ENCODE measurements at places on chromosomes 4 and X.

- no peak for DNase-seq
These were observed 424.1 kb downstream of the SMARCA1 start for GRCh38 chrX:129099207-129099606.

DNA sequence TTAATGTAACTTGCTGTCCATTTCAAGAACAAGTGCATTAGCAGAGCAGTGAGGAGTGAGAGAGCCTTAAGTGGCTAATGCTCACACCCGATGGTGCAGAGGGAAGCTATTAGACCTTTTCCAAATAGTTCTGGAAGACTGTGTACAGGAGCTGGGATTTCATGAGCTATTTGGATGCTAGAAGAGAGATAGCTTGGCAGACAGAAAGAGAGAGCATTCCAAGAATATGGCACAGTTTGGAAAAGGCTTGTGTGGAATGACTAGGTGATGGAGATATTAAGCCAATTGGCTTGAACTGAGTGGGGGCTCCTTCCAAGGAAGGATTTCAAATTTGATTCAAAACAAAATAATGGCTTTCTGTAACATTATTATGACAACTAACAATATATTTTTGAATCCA lies 1097.2 kb upstream of the TENM3 start:
- no peak for DNase-seq

- no peak for DNase-seq
These were observed 156.1 kb downstream of the FRAS1 start for GRCh38 chr4:78213218-78213617.

DNA sequence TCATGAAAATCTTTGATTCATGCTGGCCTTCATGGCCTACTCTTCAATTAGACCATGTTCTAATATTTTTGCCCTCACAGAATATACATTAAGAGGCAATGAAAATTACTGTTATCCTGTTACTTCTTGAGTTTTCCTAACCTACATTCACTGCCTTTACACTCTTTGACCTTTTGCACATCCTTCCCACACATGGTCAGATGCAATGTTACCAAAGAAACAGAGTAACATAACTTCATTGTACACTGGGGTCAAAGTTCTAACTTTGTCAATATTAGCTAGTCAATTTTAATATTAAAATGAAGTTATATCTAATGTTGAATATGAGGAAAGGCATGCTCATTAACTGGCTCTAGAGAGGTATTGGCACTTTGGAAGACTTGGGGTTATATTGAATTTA lies 284.8 kb downstream of the TEX13C start:
- DNase-seq = no peak

DNA sequence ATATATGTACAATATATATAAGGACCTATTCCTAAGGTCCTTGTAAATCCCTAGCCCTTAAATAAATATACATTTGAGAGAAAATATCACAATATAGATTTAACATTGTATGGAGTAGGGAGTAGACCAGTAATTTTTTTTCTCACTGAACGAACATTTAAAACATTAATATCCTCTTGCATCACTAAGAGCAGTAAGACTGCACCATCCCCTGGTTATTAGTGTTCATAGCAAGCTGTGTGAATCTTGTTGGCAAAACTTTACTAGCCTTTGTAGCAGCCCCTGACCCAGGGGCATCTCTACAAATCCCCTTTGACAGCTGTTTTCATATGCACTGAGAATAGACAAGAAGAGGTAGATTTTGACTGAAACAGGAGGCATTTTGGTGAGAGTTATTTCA lies 146.5 kb downstream of the IL1RAPL2 start:
- no peak for DNase-seq

All from glutamatergic neuron (in vitro differentiated cells).